ENCODE measurements at places on chromosomes 2 and 18.

DNA sequence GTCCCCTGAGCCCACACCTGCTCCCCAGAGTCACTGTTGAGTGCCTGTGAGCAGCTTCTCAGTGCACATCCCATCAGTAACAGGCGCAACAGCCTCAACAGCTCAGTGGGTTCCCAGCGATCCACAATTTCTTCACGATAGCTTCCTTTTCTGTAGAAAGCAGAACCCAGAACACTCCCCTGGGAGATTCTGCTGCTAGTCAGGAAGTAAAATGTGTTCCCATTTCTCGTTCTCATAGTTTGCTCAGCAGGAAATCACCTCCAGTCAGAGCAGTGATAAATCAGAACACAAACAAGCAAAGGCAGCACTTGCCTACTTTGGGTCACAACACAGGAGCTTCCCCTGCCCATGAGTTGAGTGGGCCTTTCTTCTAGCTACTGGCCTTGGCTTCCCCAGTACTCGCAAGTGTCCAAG lies 48.9 kb upstream of the ATG16L1 start:
- DNase-seq = no peak

DNA sequence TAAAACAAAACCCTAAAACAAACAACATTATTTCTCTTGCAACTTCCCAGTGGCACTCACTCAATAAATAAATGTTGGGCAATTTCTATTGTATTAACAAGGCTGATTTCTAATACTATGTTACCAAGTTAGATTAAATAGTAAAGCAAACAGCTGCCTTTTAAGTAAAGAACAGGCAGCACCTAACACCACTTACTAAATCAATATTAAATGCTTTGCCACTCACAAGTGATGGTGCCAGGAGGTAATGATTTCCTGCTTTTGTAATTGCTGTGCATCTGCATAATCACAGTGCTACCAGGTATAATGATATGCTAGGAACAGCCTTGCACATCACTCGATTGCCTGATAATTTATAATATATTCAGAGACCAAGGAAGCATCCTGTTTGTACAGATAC lies 276.5 kb downstream of the NBAS start:
- no peak for DNase-seq

- DNase-seq = no peak
Measured at GRCh38 chr2:140344838-140345237, 1564.6 kb upstream of the NXPH2 start.

DNA sequence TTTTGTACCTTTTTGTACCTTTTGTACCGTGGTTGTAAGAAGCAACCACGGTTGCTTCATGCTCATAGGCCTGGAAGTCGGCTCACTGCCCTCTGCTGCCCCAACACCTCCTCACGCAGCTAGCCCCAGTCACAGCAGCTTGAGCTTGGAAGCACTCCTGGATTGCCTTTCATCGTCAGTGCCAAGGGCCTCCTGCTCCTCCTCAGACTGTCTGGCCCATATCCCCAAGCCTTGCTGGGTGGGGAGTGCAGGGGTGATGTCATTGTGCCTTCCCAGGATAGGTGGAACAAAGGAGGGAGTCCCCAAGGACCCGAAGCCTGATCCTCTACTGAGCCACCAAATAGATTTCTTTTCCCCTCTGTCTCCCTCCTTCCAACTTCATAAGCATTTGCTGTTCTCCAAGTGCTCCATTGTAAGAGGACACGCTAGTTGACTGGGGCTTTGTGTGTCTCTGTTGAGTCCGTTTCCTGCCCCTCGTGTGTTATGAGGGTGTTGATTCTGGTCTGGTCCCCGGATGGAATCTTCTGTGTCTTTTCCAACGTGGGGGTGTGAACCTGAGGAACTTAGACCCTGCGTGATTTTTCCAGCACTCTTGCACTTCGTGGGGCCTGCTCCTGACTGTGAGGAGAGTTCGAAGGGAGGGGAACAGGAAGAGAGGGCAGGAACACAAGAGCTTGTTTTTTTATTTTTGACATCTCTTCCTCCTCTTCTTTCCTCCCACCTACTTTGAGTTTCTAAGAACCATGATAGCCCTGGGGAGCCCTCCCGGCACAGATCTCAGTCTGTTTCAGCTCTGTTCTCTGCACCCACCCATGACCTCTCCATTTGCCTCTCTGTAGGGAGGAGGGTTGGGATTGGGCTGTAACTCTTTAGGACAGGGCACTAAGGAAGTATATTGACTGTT lies 127.2 kb upstream of the EML6 start:
- DNase-seq = no peak

- no peak for DNase-seq
Measured at GRCh38 chr2:156320486-156321098, 11.9 kb downstream of the NR4A2 start.

DNA sequence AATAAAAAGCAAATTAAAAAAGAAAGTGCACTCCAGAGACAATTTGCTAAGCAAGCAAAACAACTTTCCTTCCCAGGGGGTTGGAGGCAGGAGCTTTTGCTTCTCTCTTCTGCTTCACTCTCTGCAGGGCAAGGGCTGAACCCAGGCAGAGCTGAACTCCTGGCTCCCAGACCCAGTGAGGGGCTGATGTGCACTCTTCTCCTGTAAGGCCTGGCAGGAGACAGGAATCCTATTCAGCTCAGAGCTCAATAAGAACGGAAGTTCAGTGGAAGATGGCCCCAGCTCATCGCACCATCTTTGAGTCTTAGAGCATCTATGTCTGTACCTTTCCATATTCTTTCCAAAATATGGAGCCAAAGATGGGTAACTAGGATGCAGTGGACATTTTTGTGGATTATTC lies 29.1 kb downstream of the CIB4 start:
- no peak for DNase-seq

DNA sequence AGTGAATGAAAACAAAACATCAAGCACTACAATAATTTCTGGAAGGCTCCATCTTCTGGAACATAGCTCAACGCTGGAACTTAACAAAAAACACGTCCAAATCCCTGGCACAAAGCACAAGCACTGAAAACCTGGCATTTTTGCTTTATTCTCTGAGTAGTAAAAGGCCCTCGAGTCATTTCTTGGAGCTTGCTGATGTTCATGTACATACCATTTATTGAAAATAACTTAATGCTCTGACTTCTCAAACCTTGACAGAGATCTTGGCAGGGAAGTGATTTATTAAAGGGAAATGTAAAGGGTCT lies 76.5 kb upstream of the STK17B start:
- no peak for DNase-seq

DNA sequence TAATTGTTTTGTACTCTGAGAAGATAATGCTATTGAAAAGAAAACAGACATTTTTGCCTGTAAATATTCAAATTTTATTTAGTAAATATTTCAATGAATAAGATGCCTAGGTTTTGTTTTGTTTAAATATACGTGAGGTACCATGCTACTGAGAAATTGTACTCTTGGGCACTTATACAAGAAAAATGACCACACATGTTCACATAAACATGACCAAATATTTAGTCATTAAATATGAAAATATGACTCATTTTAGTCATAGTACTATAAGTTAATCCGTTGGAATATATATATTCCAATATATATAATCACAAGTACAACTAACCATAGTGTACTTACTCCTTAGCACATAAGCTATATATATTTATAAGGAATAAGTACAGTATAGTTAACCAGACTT lies 56.7 kb upstream of the ZNF804A start:
- DNase-seq = no peak

DNA sequence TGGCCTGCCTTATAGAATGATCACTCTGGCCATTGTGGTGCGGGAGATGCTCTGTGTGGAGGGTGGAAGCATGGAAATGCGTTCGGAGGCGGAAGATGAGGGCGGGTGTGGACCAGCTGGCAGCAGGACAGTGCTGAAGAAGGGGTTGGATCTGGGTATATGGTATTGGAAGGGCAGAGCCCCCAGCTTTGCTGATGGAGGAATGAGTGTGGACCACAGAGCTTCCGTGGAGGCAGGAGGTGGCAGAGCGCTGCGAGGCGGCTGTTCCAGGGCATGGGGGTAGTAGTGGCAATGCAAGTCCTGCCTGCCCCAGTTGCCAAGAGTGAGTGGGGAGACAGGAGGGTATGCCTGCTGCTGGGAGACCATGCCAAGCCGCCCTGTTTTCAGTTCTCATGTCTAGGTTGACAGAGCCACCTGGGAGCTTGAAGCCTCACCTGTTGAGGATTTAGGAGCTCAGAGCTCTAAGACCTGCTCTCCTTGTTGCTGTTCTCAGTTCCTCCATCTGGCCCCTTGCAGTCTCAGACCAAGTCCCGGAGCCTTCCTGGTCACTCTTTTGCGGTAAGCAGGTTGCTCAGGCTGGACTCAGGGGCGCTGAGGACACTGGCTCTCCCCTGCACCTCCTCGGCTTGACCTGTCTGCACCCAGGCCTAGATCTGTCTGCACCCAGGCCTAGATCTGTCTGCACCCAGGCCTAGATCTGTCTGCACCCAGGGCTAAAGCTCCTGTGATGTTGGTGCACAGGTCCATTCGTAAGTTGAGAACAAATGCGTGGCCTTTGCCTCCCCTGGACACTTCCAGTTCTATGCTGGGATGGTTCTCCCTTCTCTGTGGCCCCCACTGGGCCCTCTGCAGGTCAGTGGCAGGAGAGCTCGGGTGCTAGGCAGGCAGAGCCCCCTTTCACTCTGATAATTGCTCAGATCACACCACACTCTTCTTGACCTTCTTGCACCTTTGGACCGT lies 290.5 kb upstream of the HS6ST1 start:
- DNase-seq = no peak

GRCh38 chr2:45578056-45578843 lies 32.8 kb downstream of the SRBD1 start:
- DNase-seq = no peak

- DNase-seq = no peak
Measured at GRCh38 chr2:121856360-121856759, 100.9 kb downstream of the TSN start.

DNA sequence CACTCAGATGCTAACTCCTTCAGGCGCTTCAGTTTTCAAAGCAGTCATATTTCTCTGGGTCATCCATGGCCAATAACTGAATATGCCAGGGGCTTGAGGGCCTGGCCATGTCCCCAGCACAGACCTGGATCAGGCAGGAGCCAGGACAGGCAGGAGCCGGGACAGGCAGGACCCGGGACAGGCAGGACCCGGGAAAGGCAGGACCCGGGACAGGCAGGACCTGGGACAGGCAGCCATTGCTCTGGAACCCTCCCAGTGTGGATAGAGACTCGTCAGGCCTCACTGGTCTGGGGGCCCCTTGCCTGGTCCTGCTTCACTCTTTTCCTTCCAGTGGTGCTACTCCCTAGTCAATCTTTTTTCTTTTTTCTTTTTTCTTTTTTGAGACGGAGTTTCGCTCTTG lies 117.5 kb upstream of the TEX51 start:
- DNase-seq = no peak

- no peak for DNase-seq
Measured at GRCh38 chr2:139628931-139629330, 848.7 kb upstream of the NXPH2 start.

GRCh38 chr2:238158018-238158508 lies 707 bp upstream of the ERFE start:
- no peak for DNase-seq

DNA sequence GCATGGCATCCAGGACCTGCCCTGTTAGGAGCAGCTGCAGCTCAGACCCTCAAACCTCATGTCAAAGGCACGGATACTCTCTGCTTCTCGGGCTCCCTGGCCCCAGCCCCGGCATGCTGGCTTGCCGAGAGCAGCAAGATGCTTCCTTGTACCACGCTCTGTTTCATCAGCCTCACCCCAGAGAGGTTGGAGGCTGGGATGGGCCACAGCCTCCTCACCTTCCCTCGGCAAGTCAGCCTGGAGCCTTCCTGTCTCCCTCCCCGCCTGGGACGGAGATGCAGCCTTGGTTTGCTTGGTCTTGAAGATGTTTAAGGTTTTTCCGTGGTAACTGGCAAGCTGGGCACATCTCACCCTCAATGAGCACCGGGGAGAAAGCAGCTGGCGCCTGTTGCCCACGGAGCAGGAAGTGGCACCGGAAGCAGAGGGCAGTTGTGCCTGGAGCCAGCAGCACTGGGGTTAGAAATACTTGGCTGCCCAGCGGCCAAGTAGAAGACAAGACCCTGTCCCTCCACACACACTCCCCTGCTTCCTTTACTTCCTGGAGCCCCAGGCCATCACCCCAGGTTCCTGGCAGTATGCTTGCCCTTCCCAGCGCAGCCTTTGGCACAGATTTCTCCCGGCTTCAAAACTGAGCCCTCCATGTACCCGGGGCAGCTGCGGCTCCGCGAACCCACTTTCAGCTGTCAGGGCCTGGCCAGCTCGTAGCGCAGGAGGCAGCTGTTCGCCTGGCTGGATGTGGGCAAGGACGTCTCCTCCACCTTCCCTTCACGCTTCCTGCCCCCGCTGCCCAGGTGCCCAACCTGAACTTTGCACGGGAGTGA lies 17.4 kb downstream of the FBLN7 start:
- DNase-seq = no peak

DNA sequence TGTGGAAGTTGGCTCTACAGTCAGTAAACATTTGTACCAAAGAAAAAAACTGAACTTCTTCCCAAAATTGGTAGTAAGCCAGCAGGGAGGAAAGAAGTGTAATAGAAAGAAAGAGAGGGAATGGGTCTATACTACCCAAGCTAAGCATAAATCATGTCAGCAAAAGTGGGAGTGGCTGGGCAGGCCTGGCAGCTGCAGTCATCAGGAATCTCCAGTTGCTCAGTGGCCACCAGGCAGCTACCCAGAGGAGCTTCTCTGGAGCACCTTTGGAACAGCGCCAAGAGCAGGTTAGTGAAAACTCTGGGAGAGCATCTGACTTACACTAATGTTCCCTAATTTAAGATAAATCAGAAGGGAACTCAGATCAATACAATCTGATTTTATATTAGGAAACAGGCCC lies 14.3 kb downstream of the FRZB start:
- DNase-seq = no peak

DNA sequence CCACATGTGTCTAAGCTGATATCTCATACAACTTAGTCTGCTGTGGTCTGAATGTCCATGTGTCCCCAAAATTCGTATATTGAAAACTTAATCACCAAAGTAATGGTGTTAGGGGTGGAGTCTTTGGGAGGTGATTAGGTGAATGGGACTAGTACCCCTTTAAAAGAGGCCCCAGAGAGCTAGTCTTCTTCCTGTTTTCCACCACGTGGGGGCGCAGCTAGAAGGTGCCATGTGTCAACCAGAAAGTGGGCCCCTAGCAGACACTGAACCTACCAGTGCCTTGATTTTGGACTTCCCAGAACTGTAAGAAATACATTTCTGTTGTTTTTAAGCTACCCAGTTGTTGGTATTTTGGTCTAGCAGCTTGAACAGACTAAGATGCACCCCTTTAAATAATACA lies 86.6 kb downstream of the ASB1 start:
- no peak for DNase-seq

DNA sequence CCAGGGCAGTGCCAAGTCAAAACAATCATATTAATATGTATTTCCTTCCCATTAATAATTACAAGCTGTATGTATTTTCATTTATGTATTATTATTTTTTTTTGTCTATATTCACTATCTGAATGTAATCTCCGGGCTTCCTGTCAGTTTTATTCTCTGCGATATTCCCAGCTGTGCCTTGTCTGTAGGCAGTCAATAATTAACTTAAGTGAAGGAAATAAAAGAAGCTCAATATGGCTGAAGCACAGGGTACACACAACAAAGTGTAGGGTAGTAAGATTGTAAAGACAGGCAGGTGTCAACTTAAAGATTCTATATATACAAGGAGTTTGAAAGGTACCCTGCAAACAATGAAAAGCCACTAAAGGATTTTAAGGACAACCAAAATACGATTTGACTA lies 122.9 kb downstream of the ROCK1 start:
- no peak for DNase-seq

- no peak for DNase-seq
Measured at GRCh38 chr2:226447338-226448300, 352.0 kb downstream of the IRS1 start.

GRCh38 chr2:181766129-181766528 lies 85.8 kb upstream of the NEUROD1 start:
- no peak for DNase-seq

GRCh38 chr18:43642727-43643330 lies 365.5 kb upstream of the SYT4 start:
- DNase-seq = no peak

Measured in stimulated activated CD8-positive, alpha-beta memory T cell treated with anti-CD3 and anti-CD28 coated beads, Interleukin-2, amount 100 ng/mL, for 1 hour (primary cell).